ENCODE measurements at places on chromosomes 16 and 17.

- no peak for DNase-seq
Observed at GRCh38 chr16:5918567-5919130, 821.1 kb upstream of the EEF2KMT start.

- no peak for DNase-seq
Observed at GRCh38 chr17:7790150-7790549, 43.9 kb upstream of the KDM6B start.

GRCh38 chr17:74840989-74841666, 18.6 kb downstream of the GRIN2C start:
- DNase-seq: no peak

GRCh38 chr17:6749519-6749918, 6.3 kb upstream of the XAF1 start:
- DNase-seq: no peak

- DNase-seq: peak; percentile 92
Observed at GRCh38 chr16:25481636-25482035, 210.1 kb upstream of the HS3ST4 start.

GRCh38 chr16:69925311-69925710, 25.8 kb upstream of the CLEC18A start:
- DNase-seq: no peak

DNA sequence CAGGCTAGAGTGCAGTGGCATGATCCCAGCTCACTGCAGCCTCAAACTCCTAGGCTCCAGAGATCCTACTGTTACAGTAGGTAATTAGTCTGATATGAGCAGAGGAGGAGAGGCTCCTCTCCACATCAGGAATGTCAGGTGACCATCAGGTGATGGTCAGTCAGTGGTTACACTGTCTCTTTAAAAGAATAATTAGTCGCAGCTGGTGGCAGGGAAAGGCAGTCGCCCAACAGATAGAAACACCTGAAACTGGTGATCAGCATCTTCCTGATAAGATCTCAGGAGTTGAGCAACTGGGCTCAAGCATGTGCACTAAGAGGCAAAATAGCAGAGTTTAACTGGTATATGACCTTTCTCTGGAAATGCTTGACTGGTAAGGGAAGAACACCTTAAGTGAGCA, 21.5 kb upstream of the ABCA5 start:
- peak; percentile 67 for DNase-seq

- no peak for DNase-seq
Observed at GRCh38 chr16:80007231-80007630, 406.7 kb upstream of the MAF start.

- no peak for DNase-seq
Observed at GRCh38 chr16:79656553-79657115, 56.1 kb upstream of the MAF start.

DNA sequence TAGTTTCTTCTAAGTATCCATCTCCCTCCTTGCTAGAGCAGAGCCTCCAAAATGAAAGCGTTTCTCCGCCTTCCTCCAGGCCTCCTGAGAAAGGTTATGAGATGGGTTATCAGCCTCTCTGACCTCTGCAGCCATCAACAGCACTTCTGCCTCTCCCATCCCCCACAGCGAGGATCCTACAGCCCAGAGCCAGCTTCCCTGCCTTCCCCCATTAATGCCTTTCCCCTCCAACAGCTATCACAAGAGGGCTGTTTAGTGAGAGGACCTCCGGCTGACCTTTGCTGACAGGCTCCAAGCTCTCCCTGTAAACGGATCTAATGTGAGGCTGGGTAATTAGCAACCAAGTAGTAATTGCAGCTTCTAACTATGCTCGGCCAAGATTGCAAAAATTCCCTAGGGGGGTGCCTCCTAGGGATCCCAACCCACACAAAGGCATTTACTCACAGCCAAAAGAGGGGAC, 55.8 kb downstream of the ZFHX3 start:
- DNase-seq: no peak

DNA sequence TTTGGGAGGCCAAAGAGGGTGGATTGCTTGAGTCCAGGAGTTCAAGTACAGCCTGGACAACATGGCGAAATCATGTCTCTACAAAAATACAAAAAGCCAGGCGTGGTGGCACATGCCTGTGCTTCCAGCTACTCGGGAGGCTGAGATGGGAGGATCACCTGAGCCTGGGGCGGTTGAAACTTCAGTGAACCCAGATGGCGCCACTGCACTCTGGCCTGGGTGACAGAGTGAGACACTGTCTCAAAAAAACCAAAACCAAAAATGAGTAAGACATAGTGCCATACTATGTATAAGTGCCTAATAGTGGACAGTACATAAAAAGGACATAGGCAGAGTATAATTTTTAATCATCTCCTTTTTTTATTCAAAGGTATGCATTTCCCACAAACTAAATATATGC, 4.0 kb downstream of the CTC1 start:
- DNase-seq: no peak

DNA sequence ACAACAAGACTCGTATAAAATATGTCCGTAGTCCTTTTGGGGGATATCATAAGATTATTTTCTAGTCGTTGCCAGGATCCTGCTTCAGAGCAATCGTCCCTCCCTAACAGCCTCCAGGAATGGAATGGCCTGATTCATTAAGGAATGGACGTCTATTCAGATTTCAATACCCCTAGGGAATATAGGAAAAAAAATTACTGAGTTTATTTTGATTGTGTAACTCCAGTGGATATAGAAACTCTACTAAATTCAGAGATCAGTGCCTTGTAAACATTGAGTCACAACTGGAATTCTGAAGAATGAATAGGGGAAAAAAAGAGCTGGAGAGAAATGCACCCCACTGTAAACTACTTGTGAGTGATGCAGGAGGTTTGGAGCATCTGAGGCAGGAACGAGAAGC, 1171.5 kb upstream of the GOT2 start:
- DNase-seq: no peak

- DNase-seq: no peak
Observed at GRCh38 chr17:72306037-72306436, 185.2 kb downstream of the SOX9 start.

DNA sequence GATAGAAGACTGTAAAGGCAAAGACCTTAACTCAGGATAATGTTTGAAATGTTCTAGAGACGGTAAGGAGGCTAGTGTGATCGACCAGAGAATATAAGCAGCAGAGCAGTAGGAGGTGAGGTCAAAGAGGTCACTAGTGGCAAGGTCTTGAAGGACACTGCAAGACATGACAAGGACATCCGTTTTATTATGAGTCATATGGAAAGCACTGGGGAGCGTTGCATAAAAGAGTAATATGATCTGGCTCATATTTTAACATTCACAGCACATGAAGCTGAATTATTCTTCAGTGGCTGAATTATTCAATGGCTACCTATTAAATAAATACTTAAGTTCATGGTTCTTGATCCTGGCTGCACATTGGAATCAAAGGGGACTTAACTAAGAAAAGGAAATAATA, 123.7 kb downstream of the SOX9 start:
- no peak for DNase-seq

DNA sequence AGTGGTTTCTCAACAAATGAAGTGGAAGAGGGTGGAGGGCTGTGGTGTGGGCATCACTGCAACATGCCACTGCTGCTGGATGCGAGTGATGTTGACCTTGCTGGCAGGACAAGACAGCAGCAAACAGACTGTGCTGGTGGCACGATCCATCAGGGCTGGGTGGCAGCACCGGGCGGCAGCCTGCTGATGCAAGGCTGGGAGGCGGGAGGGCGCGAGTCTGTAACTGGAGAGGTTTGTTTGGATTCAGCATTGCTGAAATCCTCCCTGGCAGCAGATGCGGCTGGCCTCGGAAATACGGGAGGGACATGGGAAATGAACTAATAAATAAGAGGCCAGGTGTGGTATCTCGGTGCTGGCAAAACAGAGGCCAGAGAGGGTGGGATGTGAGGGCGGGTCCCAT, 224.2 kb downstream of the ENGASE start:
- DNase-seq: no peak

- peak; percentile 60 for DNase-seq
Observed at GRCh38 chr16:35560637-35560984, 2101.2 kb downstream of the TP53TG3F start.

GRCh38 chr17:45747911-45748310, 36.2 kb upstream of the CRHR1 start:
- DNase-seq: no peak

DNA sequence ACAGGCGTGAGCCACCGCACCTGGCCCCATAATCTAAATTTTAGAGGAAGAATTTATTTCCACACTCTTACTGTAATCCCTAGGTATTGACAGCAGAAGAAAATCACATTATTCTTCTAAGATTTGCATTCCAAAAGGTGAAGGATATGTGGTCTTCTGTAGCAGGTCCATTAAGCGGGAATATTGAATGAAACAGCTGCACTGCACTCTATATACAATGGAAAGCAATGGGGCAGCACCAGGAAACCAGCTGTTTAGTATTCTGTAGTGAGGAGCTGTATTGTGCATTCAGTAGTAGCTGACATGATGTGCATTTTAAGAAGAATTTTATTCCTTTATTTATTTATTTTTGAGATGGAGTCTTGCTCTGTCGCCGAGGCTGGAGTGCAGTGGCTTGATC, 49.6 kb downstream of the PSMD12 start:
- no peak for DNase-seq

DNA sequence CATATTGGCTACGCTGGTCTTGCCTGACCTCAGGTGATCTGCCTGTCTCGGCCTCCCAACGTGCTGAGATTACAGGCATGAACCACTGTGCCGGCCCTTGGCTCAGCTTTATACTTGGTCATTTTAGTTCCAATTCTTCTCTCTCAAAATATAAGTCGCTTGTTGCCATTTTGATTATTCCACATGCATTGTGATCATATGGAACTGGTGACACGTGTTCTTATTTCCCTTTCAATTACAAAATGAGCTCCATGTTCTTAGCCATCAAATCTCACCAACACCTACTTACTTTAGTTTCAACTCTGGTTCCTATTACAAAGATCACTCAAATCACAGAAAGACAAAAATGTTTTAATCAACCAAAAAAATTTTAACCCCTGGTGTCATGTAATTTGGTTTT, 1711.7 kb downstream of the TP53TG3F start:
- no peak for DNase-seq

GRCh38 chr17:50260501-50260911, 13.8 kb upstream of the TMEM92 start:
- DNase-seq: no peak

GRCh38 chr17:68210570-68211315, 37.1 kb upstream of the AMZ2 start:
- DNase-seq: no peak

DNA sequence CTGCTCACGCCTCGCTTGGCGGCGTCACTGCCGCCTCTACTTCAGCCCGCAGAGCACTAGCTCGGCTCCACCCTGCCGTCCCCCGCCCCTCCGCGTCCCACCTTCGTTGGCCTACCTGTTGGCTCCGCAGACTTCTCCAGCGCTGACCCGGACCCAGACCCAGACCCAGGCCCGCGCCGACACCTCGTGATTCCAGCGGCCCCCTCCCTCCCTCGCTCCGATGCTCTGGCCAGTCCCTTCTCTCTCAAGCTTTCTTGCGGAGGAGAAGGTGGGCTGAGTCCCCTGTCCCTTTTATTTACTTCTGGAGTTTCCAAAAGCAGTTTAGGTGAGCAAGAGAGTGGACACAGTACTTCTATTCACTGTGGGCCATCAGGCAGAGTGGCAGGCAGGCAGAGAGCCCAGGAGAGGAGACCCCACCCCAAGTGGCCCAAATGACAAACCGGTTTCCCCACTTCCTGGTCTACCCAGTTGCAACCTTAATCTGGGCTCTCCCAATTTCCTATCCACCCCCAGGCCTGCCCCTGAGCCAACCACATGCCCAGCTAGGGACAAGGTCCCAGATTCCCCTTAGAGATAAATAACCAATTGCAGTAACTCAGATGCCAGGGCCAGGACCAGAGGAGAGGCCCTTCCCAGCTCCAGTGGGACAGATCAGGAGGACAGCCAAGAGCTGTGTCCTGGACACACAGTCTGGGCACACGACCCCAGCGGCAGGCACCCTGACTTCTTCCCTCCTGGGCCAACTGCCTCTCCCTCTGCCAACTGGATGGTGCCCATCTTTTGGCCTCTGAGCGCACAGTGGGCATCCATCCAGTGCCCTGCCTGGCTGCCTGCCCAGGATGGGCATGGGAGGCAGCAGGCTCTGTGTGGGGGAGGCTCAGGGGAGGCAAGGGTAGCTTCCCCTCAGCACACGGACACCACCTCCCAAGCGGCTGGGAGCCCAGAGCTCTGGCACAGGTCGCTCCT, 1.2 kb upstream of the SRCIN1 start:
- no peak for DNase-seq

- DNase-seq: peak; percentile 38
Observed at GRCh38 chr17:49779739-49780231, 8.7 kb upstream of the KAT7 start.

All from trophoblast cell (in vitro differentiated cells and primary cell).